ENCODE measurements at places on chromosomes 12 and 14.

DNA sequence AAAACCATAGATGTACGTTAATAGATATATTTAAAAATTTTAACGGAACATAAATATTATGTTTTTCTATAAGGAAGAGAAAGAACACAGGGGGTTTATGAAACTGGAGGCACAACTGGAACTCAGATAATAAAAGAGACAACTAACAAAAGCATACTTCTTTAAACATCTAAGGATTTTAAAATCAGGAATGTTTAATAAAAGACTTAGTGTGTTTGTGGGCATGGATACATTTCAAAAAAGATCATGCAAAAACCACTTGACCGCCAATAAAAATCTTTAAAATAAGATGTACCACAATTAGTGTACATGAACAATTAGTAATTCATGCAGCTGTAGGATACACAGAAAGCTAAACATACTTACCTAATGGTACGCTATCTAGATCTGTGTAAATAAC is 113.0 kb downstream of the KIF21A start:
- DNase-seq: no peak

DNA sequence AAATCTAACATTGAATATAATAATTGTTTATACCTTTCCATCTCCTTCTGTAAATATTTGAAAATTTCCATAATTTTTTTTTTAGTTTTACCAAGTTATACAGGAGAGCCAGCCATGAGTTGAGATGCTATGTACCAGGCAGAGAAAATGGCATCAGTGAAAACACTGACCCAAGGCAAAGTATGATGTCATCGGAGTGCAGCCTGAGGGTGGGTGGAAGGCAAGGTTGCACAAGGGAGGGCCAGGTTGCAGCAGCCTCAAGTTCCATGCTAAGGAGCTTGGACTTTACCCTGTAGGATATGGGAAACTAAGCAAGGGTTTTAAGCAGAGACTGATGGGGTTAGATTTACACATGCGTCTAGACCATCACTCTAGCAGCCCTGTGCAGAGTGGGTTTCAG is 441.1 kb downstream of the BCAT1 start:
- DNase-seq: no peak

- DNase-seq: no peak
Measured at GRCh38 chr12:124403273-124403672, 108.4 kb downstream of the RFLNA start.

- DNase-seq: no peak
Measured at GRCh38 chr12:31206038-31206670, 119.8 kb downstream of the SINHCAF start.
